A549 treated with Mapracorat at 1 μM for 4 hours (cell line): ENCODE measurements at places on chromosomes 16 and 17. TPM values are rescaled to one million over a fixed set of nuclear protein-coding genes. Genes with fewer than 3 reads are reported as not detected.

NTN1 gene
- 0.29 to 0.51 TPM (median 0.38 TPM) in 5 replicates for total RNA-seq

ENPP7 gene
- not detected in 5 replicates for total RNA-seq

VMO1 gene
- total RNA-seq: 0.68 to 1.6 TPM (median 0.81 TPM) in 5 replicates

SRCIN1 gene
- 1.3 to 2.9 TPM (median 2.4 TPM) in 5 replicates for total RNA-seq

ARRB2 gene
- total RNA-seq: 47.6 to 69.4 TPM (median 56.5 TPM) in 5 replicates

PPY gene
- total RNA-seq: not detected in 5 replicates

CYGB gene
- total RNA-seq: 0.60 to 1.8 TPM (median 1.1 TPM) in 5 replicates

ZG16 gene
- total RNA-seq: not detected in 5 replicates

AOC3 gene
- total RNA-seq: 1.1 to 2.0 TPM (median 1.4 TPM) in 5 replicates

TP53TG3 gene
- 0.17 to 0.81 TPM (median 0.49 TPM) in 4 of 5 replicates, not detected in the other for total RNA-seq

KRT17 gene
- total RNA-seq: 0.66 to 1.0 TPM (median 0.83 TPM) in 5 replicates

AGRP gene
- not detected in 5 replicates for total RNA-seq

SULT1A3 gene
- total RNA-seq: 5.0 to 11.1 TPM (median 5.9 TPM) in 5 replicates

GAST gene
- total RNA-seq: 0.44 to 0.49 TPM in 2 of 5 replicates, not detected in the others

CDH13 gene
- 0.03 TPM in 1 of 5 replicates, not detected in the others for total RNA-seq

ZNF785 gene
- not detected in 5 replicates for total RNA-seq

EVI2A gene
- total RNA-seq: not detected in 5 replicates

ALOX12B gene
- 1.1 to 2.3 TPM (median 1.8 TPM) in 5 replicates for total RNA-seq

RHBDF2 gene
- 45.2 to 69.1 TPM (median 63.0 TPM) in 5 replicates for total RNA-seq

PIK3R5 gene
- total RNA-seq: 0.05 to 0.14 TPM in 2 of 5 replicates, not detected in the others

CTF1 gene
- 0.11 to 0.39 TPM (median 0.15 TPM) in 5 replicates for total RNA-seq

TEKT1 gene
- total RNA-seq: 0.04 to 0.23 TPM (median 0.07 TPM) in 4 of 5 replicates, not detected in the other

SEPTIN12 gene
- not detected in 5 replicates for total RNA-seq

RAC3 gene
- 27.4 to 40.9 TPM (median 39.9 TPM) in 5 replicates for total RNA-seq

SPATA32 gene
- total RNA-seq: 0.07 to 0.24 TPM (median 0.19 TPM) in 5 replicates

CD300LB gene
- 0.07 to 0.11 TPM in 2 of 5 replicates, not detected in the others for total RNA-seq

ABCC12 gene
- total RNA-seq: 0.04 to 0.22 TPM (median 0.05 TPM) in 4 of 5 replicates, not detected in the other

KRTAP4-3 gene
- not detected in 5 replicates for total RNA-seq

SMIM36 gene
- not detected in 5 replicates for total RNA-seq

ANKRD40CL gene
- total RNA-seq: not detected in 5 replicates

FOXJ1 gene
- total RNA-seq: 0.41 to 0.80 TPM (median 0.70 TPM) in 5 replicates

TPPP3 gene
- 9.1 to 16.5 TPM (median 14.0 TPM) in 5 replicates for total RNA-seq

BCL6B gene
- total RNA-seq: not detected in 5 replicates

PNMT gene
- 0.27 to 0.68 TPM (median 0.33 TPM) in 4 of 5 replicates, not detected in the other for total RNA-seq

IGF2BP1 gene
- total RNA-seq: 52.4 to 90.0 TPM (median 78.0 TPM) in 5 replicates

SLC6A4 gene
- total RNA-seq: 0.04 TPM in 1 of 5 replicates, not detected in the others

RMI2 gene
- 25.8 to 34.3 TPM (median 32.6 TPM) in 5 replicates for total RNA-seq

COPS3 gene
- total RNA-seq: 136 to 152 TPM (median 150 TPM) in 5 replicates

OR1A1 gene
- not detected in 5 replicates for total RNA-seq

CDC27 gene
- 61.6 to 83.9 TPM (median 79.1 TPM) in 5 replicates for total RNA-seq

XAF1 gene
- 0.10 TPM in 1 of 5 replicates, not detected in the others for total RNA-seq

FBXO39 gene
- total RNA-seq: not detected in 5 replicates

TBC1D28 gene
- not detected in 5 replicates for total RNA-seq

RPH3AL gene
- 27.6 to 33.0 TPM (median 31.1 TPM) in 5 replicates for total RNA-seq
